Spleen (tissue), 13 donors: ENCODE measurements at places on chromosomes 13 and 19. TPM values are rescaled to one million over a fixed set of nuclear protein-coding genes. Genes with fewer than 3 reads are reported as not detected.

DNA sequence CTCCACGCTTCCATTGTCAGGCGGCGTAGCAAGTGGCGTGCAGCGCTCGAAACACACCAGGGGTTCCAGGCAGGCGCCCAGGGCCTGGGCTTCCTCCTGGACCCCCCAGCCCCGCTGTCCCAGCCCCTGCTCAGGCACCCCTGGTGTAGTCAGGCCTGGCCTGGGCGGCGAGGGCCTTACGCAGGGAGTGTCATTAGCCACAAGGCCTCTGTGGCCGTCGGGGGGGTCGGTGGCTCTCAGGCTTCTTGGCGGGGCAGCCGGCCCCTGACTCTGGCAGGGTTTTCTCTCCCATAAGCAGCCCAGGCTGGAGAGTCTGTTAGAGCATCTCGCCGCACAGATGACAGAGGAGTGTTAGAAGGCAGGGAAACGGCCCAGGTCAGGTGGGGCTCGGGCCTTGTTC lies 116.7 kb downstream of the KDM4B start:
- H3K4me3 ChIP-seq = no peak overlapping the region
- H3K27ac ChIP-seq = no peak overlapping the region
- peaks cover 53% of the 10 kb centered on the region for H3K36me3 ChIP-seq

DNA sequence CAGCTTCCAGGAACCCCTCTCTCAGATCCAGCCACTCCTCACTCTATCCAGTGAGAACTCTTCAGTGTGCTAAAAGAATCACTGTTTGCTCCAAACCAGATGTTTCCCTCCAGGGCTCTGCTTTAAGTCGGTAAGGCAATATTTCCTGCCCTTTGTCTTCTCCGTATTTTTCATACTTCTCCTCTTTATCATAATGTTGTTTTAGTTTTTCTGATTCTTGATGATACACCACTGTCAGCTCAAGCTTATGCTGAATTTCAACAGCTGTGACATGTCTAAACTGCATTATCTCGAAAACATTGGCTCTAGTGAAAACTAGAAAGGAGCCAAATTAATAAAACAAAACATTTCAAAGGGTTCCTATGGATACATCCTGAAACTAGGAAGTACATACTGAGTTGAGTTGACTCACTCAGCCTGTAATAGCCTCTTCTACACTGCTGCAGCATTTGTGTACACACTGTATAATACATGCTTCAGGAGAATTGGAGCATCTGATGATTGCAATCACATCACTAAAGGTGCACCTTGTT lies 39.8 kb downstream of the GPR180 start:
- H3K4me1 ChIP-seq = no peaks in the 10 kb centered on the region
- H3K27me3 ChIP-seq = no peaks in the 10 kb centered on the region
- no peak overlapping the region for H3K4me3 ChIP-seq
- H3K27ac ChIP-seq = no peak overlapping the region
- no peak for DNase-seq
- H3K36me3 ChIP-seq = no peaks in the 10 kb centered on the region

GRCh38 chr13:102328909-102329308 lies 72.9 kb downstream of the FGF14 start:
- no peaks in the 10 kb centered on the region for H3K27me3 ChIP-seq
- no peaks in the 10 kb centered on the region for H3K4me1 ChIP-seq
- no peak overlapping the region for H3K4me3 ChIP-seq
- H3K36me3 ChIP-seq = no peaks in the 10 kb centered on the region
- no peak for DNase-seq

DNA sequence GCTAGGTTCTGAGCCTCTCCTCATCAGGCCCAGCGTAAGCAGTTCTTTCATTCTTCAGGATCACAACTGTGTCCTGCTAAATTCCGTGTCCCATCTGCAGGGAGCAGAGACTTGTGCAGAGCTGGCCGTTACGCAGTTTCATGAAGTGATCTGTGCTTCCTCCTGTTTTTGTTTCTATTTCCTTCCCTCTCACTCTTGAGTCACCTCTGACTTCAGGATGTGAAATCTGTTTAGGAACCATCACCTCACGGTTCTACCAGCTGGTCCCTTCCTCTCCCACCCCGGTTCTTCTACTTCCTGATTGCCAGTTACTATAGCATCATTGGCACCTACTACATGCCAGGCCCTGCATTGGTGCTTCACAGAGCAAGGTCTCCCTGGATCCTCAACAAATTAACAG lies 8.5 kb downstream of the MAU2 start:
- H3K27ac ChIP-seq = peak overlapping the region; percentile 80
- H3K36me3 ChIP-seq = peaks cover 47% of the 10 kb centered on the region
- H3K4me1 ChIP-seq = peaks cover 10% of the 10 kb centered on the region
- no peaks in the 10 kb centered on the region for H3K27me3 ChIP-seq
- H3K4me3 ChIP-seq = no peak overlapping the region

GRCh38 chr13:25886438-25887214 lies 165.2 kb downstream of the SHISA2 start:
- no peaks in the 10 kb centered on the region for H3K36me3 ChIP-seq
- no peaks in the 10 kb centered on the region for H3K4me1 ChIP-seq
- no peak for DNase-seq
- H3K27ac ChIP-seq = no peak overlapping the region

GRCh38 chr13:113589251-113589960 lies 4.9 kb downstream of the TFDP1 start:
- no peak overlapping the region for H3K4me3 ChIP-seq
- H3K27me3 ChIP-seq = no peaks in the 10 kb centered on the region
- peak; percentile 59 for DNase-seq
- H3K27ac ChIP-seq = no peak overlapping the region
- peaks cover 39% of the 10 kb centered on the region for H3K4me1 ChIP-seq

Gene MAG
- total RNA-seq = not detected

DNA sequence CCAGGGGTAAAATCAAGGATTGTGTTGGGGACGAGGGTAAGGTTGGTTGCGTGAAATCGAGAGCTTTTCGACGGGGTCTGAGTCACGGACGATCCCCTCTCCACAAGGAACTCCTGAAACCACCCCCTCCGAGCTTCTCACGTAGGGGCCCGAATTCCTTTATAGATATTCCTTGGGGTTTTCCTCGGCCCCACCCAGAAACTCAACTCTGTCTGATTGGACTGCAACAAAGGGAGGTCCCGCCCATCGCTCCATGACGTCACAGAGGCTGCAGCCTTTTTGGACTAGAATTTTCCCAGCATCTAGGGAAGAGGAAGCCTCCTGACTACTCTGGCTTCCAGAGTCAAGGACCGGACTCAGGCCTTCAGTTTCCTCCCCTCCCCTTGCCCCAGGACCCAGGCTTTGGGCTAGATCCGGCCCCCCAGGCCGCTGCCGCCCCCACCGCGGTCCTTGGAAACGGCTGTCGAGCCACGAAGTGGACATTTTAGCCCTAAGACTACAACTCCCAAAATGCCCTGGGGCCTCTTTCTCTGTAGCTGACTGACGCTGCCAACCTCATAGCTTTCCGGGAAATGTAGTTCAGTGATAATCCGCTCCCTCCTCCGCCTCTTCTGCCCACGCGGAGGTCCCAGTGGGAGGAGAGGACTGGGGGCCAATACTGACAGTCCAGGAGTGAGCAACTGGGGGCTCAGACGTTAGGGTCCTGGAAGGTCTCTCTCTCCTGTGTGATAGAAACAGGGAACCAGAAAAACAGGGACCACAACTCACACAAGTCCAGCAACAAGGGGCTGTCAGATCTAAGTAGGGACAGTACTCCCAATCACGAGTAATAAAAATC lies at the start of gene IZUMO1:
Gene IZUMO1, minus strand, starts transcription at position 172 of the 838 bp plus-strand sequence. CDS start 1,050 bp downstream, outside the sequence.
- peak within 1 kb of the TSS; percentile 79 for H3K27ac ChIP-seq
- DNase-seq = peak; percentile 84
- no peaks in the 10 kb centered on the region for H3K36me3 ChIP-seq
- H3K4me1 ChIP-seq = no peaks in the 10 kb centered on the region
- no peak within 1 kb of the TSS for H3K4me3 ChIP-seq

- H3K27me3 ChIP-seq = no peaks in the 10 kb centered on the region
- no peaks in the 10 kb centered on the region for H3K36me3 ChIP-seq
- DNase-seq = no peak
These were observed 89.9 kb downstream of the UBL3 start for GRCh38 chr13:29760544-29760943.

GRCh38 chr13:50679321-50679720 lies 164.2 kb downstream of the DLEU7 start:
- no peak for DNase-seq
- H3K4me1 ChIP-seq = peaks cover 8% of the 10 kb centered on the region
- H3K27ac ChIP-seq = no peak overlapping the region
- no peak overlapping the region for H3K4me3 ChIP-seq
- no peaks in the 10 kb centered on the region for H3K36me3 ChIP-seq
- no peaks in the 10 kb centered on the region for H3K27me3 ChIP-seq

Gene RASGRP4
- 32.1 TPM for total RNA-seq

Gene ZDHHC20
- 77.4 TPM for total RNA-seq

DNA sequence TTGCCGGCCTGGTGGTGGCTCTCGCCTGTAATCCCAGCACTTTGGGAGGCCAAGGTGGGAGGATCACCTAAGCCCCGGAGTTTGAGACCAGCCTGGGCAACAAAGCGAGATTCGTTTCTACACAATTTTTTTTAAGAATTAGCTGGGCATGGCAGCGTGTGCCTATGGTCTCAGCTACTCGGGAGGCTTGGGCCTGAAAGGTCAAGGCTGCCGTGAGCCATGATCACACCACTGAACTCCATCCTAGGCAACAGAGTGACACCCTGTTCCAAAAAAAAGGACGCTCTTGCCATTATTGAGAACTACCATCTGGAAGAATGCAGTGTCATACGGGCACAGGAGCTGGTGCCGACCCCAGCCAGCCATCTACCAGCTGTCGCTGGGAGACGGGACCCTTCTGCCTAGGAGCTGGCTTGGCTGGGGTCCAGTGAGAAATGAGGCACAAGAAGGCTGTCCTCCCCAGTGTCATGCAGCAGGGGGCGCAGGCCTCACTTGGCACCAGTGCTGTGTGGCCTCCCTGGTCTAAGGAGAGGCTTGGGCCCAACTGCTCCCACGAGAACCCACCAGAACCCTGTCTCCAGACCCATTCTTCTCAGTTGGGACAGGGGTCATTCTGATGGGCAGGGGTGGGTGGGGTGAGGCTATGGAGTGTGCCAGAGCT lies 12.2 kb upstream of the RELB start:
- peaks cover 11% of the 10 kb centered on the region for H3K4me1 ChIP-seq
- peak; percentile 89 for DNase-seq

Gene OCEL1
- total RNA-seq = 28.6 TPM

DNA sequence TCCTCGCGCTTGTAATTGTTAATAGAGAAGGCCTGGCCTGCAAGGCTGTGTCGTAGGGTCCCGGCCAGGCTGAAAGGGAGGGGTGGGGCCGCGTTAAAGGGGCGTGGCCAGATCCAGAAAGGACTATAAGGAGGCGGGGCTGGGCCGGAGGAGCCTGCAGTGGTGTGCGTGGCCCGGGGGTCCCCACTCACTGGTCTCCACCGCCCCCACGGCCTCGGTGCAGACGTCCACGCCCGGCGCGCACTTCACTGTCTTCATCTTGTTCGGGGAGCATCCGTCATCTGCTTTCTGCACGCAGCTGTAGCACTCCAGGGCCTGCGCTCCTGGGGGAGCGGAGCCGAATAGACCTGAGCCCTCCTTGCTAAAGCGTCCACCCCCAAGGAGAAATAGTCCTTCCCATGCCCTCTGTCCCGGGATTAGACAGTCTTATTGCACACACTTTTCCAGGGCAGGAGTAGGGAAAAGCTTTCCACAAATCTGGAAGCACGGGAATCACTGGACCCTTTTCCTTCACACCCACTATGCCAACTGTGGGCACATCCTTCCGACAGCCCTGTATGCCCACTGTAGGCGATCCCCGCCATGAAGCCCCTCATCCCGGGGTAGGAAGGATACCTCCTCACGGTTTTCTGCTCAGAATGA lies 1.2 kb downstream of the LYPD3 start:
- H3K36me3 ChIP-seq = no peaks in the 10 kb centered on the region
- peaks cover 3% of the 10 kb centered on the region for H3K27me3 ChIP-seq
- H3K4me1 ChIP-seq = peaks cover 44% of the 10 kb centered on the region
- H3K27ac ChIP-seq = peak overlapping the region; percentile 87
- DNase-seq = peak; percentile 93
- peak overlapping the region; percentile 62 for H3K4me3 ChIP-seq

Gene PDS5B
- total RNA-seq = 65.9 TPM

Gene ATP4A
- not detected for total RNA-seq

Gene SHC2
- total RNA-seq = 51.5 TPM

Gene IER2
- total RNA-seq = 131 TPM

- peak; percentile 84 for DNase-seq
- H3K27me3 ChIP-seq = no peaks in the 10 kb centered on the region
- no peak overlapping the region for H3K4me3 ChIP-seq
These were observed 13.5 kb downstream of the ARL11 start for GRCh38 chr13:49641801-49642291.

Gene ZNF628
- 9.7 TPM for total RNA-seq

DNA sequence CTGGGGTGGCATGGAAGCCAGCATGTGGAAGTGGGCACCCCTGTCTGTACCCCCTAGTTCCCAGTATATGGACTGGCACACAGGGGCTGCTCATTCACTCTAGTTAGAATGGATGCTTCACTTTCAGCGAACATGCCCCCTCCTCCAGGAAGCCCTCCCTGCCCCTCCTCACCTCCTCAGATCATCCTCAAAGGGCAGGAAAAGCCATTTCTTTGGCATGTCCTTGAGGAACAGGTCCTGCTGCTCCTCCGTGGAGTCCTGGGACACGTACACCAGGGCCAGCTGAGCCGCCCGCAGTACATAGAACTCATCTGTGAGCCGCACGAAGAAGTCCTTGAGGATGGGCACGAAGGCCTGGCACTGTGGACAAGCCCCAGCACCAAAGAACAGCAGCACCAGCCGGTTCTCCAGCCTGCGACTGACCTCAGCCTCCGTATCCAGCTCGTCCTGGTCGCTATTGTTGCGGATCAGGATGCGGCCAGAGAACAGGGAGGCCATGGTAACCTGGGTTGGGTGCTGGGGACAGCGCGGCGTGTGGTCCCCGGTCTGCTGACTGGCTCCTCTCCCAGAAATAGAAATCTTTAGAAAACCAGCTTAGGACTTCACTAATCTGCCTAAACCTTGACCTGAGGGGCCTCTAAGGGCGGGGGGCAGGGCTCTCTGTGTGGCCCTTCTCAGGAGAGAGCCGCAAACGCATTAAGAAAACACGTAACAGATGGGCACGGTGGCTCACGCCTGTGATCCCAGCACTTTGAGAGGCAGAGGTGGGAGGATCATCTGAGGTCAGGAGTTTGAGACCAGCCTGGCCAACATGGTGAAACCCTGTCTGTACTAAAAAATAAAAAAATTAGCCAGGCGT lies at the start of gene NXNL1:
Gene NXNL1, minus strand, starts transcription at position 555 of the 859 bp plus-strand sequence. Its CDS starts 57 bp downstream, at position 498.
- no peak for DNase-seq
- peaks cover 4% of the 10 kb centered on the region for H3K4me1 ChIP-seq
- no peaks in the 10 kb centered on the region for H3K36me3 ChIP-seq
- no peak within 1 kb of the TSS for H3K27ac ChIP-seq
- no peak within 1 kb of the TSS for H3K4me3 ChIP-seq
- peaks cover 14% of the 10 kb centered on the region for H3K27me3 ChIP-seq

- H3K36me3 ChIP-seq = no peaks in the 10 kb centered on the region
- DNase-seq = no peak
- H3K4me1 ChIP-seq = no peaks in the 10 kb centered on the region
- no peaks in the 10 kb centered on the region for H3K27me3 ChIP-seq
These were observed 46.5 kb downstream of the UTP14C start for GRCh38 chr13:52070929-52071523.

GRCh38 chr13:20377720-20378119 lies 145.6 kb upstream of the GJB6 start:
- no peak overlapping the region for H3K4me3 ChIP-seq
- no peaks in the 10 kb centered on the region for H3K27me3 ChIP-seq
- DNase-seq = peak; percentile 39
- H3K36me3 ChIP-seq = no peaks in the 10 kb centered on the region
- H3K27ac ChIP-seq = no peak overlapping the region

- peaks cover 40% of the 10 kb centered on the region for H3K4me1 ChIP-seq
- H3K27me3 ChIP-seq = peaks cover 88% of the 10 kb centered on the region
- no peak overlapping the region for H3K4me3 ChIP-seq
- H3K27ac ChIP-seq = no peak overlapping the region
- no peak for DNase-seq
These were observed 3.5 kb upstream of the ZIC5 start for GRCh38 chr13:99974939-99975561.

Gene TNNT1
- total RNA-seq = not detected

Gene RAB4B
- 52.8 TPM for total RNA-seq

Gene SIGLECL1
- total RNA-seq = 0.88 TPM
